ENCODE measurements at places on chromosomes 5 and 9.

DNA sequence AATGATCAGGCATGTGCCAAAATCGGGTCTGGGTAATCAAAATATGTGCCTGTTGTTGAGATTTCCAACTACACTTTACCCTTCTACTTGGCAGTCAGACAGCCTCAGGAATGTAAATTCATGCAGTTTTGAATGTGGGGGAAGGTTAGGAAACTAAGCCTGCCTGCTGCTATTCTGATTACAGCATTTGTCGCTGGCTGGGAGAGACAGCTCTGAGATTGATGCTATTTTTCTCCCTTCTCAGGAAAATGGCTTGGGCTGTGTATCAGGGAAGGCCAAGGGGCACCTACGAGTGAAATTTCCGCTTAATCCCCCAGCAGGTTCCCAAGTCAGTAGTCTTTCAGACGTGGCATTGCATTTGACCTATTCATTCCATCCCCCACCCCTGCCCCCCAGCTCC lies 3.6 kb upstream of the RGS7BP start:
- DNase-seq: no peak

GRCh38 chr5:82670692-82671091 lies 392.5 kb upstream of the RPS23 start:
- no peak for DNase-seq

- no peak for DNase-seq
These were observed 36.4 kb downstream of the PARP8 start for GRCh38 chr5:50702615-50703366.

DNA sequence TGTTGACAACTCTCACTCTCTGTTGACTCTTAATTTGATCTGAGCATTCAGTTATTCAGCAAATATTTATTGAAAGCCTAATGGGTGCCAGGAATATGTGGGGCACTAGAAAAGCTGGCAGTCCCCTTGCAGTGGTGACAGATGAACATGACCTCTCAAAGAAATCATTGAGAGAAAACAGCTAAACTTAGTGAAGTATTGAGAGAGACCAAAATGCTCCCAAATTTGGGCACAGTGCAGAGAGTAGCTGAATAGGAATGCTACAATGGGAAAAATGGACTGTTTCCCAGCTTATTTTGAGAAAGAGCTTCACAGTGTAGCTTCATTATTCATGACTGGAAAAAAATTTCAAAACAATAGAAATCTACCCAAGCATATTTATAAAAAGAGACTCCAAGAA lies 257.9 kb downstream of the SGCD start:
- no peak for DNase-seq

DNA sequence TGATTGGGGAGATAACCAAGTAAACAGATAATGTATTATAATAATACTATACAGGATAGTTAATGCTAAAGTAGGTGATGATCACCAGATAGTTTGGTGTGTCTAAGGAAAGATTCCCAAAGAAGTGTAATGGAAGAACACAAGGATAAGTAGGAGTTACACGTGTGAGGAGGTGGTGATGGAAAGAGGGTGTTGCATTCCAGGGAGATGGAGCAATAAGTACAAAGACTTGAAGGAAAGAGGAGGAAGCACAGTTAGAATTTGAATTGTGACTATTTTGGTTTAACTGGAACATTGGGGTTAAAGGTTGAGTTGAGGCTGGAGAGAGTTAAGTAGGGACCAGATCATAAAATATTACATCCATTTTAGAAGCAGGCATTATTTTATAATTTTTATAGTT lies 76.9 kb downstream of the IPO11 start:
- DNase-seq: no peak
